ENCODE measurements at places on chromosomes 5 and 9. TPM values are rescaled to one million over a fixed set of nuclear protein-coding genes. Genes with fewer than 3 reads are reported as not detected.

GRCh38 chr5:53422539-53422938 is 57.9 kb upstream of the FST start:
- no peak overlapping the region for H3K27ac ChIP-seq
- no peaks in the 10 kb centered on the region for H3K27me3 ChIP-seq
- DNase-seq, result no peak
- H3K4me1 ChIP-seq, result no peaks in the 10 kb centered on the region
- H3K4me3 ChIP-seq, result no peak overlapping the region

DNA sequence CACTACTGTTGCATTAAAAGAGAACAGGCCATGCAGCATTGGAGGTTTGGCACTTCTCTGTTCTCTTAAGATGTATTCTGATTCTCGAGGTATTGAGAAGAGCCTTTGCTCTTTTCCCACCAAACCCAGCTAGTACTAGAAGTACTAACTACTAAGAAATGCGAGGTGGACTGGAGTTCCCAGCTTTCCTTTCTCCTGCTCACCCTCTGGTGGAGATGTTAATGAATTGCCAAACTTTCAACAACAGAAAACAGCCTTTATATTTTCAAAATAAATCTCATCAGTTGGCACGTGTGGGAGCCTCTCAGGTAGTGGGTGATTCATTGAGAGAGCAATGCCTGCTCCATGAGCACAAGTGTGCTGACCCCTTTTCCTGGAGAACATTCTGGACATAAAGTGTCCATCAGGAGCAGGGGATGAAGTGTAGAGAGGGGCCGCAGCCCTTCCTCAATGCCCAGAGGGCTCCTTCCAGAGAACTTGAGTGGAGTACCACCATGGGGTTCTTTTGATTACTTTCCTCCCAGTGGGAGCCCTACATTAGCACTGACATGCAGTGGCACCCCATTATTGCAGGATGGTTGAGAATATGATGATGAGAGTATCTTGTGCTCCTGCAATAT is 45.7 kb downstream of the TMEM174 start:
- no peaks in the 10 kb centered on the region for H3K27me3 ChIP-seq
- no peak for DNase-seq
- H3K36me3 ChIP-seq, result no peaks in the 10 kb centered on the region
- no peaks in the 10 kb centered on the region for H3K4me1 ChIP-seq
- H3K27ac ChIP-seq, result no peak overlapping the region

Gene SOHLH1
- not detected for total RNA-seq

GRCh38 chr9:108486831-108487230 is 369.0 kb downstream of the ACTL7B start:
- no peak for DNase-seq
- no peak overlapping the region for H3K4me3 ChIP-seq
- H3K4me1 ChIP-seq, result no peaks in the 10 kb centered on the region
- no peak overlapping the region for H3K27ac ChIP-seq
- no peaks in the 10 kb centered on the region for H3K27me3 ChIP-seq

DNA sequence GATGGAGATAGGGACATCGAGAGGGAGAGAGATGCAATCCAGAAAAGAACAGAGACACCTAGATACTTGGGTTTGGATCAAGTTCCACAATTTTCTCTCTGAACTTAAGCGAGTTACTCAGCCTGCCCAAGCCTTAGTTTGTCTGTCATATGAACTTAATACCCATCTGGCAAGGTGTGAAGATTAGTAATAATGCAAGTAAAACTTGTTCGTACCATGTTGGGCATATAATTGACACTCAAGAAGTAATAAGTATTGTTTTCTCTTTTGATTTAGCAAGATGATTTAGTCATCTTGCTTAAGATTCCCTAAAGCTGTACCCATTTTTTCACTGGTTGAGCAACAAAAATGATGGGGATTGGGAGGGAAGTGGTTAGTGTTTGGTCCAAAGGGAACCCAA is 7.5 kb downstream of the RABGAP1 start:
- peaks cover 3% of the 10 kb centered on the region for H3K4me1 ChIP-seq
- H3K36me3 ChIP-seq, result no peaks in the 10 kb centered on the region
- H3K4me3 ChIP-seq, result no peak overlapping the region
- H3K27ac ChIP-seq, result no peak overlapping the region
- no peaks in the 10 kb centered on the region for H3K27me3 ChIP-seq

Gene GABBR2
- total RNA-seq, result not detected

DNA sequence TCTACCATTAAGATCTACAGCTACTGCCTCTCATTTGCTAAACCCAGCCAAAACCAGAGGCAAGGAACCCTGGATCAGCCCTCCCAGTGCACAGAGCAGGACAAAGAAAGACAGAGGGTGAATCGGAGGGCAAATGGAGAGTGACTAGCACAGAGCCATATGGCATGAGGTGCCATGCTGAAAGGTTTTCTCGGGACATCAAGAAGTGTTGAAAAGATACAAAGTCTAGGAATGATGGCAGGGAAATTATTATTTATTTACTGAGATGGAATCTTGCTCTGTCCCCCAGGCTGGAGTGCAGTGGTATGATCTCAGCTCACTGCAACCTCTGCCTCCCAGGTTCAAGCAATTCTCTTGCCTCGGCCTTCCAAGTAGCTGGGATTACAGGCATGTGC is 19.3 kb downstream of the SLC1A1 start:
- no peaks in the 10 kb centered on the region for H3K27me3 ChIP-seq
- H3K36me3 ChIP-seq, result no peaks in the 10 kb centered on the region
- no peaks in the 10 kb centered on the region for H3K4me1 ChIP-seq
- no peak overlapping the region for H3K4me3 ChIP-seq
- H3K27ac ChIP-seq, result no peak overlapping the region
- no peak for DNase-seq

DNA sequence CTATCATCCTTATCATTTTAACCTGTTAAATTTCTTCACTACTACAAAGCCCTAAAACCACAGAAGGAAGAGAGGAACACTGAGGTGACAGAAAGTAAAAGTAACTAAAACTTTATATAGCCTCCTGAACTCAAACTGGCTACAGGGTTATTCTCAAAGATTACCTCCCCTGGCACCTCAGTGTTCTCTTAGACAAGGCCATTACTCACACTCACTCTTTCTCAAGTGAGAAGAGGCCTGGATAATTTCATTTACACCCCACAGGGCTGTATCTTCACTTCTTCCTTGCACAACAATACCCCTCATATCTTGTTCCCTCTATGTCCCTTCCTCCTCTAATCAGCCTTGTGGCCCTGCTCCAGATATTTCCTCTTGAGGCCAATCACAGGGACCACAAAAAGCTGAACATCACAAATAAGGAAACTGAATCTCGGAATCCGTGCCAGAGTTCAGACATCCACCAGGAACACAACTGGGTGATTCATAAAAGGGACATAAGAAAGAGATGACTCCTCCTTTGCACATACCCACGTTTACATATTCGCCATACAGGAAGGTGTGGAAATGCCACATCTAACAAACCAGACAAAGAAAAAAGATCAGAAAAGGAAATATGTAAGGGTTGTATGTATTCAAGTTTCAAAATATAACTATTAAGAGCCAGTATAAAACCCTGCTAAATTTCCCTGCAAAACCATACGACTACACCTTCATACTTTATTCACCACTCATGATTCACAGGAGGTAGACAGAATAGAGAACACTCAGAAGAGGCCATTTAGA is 1.7 kb upstream of the KLHL3 start:
- H3K27ac ChIP-seq, result no peak overlapping the region
- H3K4me1 ChIP-seq, result peaks cover 2% of the 10 kb centered on the region
- DNase-seq, result no peak
- H3K27me3 ChIP-seq, result no peaks in the 10 kb centered on the region
- no peak overlapping the region for H3K4me3 ChIP-seq

GRCh38 chr9:93132287-93132927 is 1.6 kb downstream of the NINJ1 start:
- peaks cover 33% of the 10 kb centered on the region for H3K4me1 ChIP-seq
- H3K27ac ChIP-seq, result peak overlapping the region; percentile 70
- H3K36me3 ChIP-seq, result no peaks in the 10 kb centered on the region
- H3K4me3 ChIP-seq, result peak overlapping the region; percentile 76
- peak; percentile 79 for DNase-seq
- no peaks in the 10 kb centered on the region for H3K27me3 ChIP-seq

Measured in ovary (tissue), 10 donors.